ENCODE measurements at places on chromosomes 3 and 15. TPM values are rescaled to one million over a fixed set of nuclear protein-coding genes. Genes with fewer than 3 reads are reported as not detected.

ECE2 gene
- not detected for total RNA-seq

CGNL1 gene
- total RNA-seq = 0.93 TPM

B3GALNT1 gene
- total RNA-seq = 0.21 TPM

LRRN1 gene
- not detected for total RNA-seq

SORD gene
- 31.9 TPM for total RNA-seq

MORC1 gene
- total RNA-seq = not detected

GOLGA6L7 gene
- not detected for total RNA-seq

TAGLN3 gene
- not detected for total RNA-seq

DNAH12 gene
- not detected for total RNA-seq

Data from A549 treated with ZK216348 at 1 μM for 4 hours (cell line).